ENCODE measurements at places on chromosomes 3 and 15.

DNA sequence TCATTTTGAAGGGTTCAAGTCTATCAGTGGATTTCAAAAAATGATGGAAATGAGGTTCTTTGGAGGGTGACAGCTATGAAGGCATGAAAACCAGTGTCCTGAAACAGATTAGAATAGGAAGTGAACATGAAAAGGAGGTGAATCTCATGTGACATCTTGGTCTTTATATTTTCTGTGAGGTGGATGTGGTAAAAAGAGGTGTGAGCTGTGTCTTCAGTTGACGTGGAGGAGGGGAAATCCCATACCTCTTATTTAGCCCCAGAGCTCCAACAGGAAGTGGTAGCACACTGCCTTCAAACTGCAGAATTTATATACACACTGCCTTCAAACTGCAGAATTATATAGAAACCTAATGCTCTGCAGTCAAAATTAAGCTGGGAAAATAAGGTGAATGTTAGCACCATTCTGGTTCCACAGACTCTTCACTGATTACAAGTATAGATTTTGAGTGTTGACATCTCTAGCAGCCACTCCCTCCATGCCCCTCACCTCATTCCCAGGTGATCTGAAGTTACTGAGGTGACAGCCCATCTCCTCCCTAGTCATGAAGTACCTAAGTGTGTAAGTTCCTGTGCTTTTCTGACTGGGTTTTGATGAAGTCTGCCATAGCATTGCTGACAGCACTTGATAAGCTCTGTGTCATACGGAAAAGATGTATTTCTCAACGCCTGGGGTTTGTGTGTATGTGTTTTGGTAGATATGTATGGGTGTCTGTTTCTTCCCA is 2.7 kb downstream of the RAB8B start:
- DNase-seq: no peak

DNA sequence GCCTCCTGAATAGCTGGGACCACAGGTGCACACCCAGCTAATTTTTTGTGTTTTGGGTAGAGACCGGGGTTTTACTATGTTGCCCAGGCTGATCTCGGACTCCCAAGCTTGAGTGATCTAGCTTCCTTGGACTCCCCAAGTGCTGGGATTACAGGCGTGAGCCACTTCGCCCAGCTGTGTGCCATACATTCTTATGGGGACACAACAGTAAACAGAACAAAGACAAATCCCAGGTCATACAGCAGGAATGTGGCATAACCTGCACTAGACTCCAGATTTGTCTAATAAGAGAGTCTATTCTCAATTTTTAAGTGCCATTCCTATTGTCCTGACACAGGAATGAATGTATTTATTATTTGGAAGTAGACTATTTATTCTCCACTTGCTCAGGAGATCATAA is 17.6 kb downstream of the ARL6IP5 start:
- DNase-seq: no peak

DNA sequence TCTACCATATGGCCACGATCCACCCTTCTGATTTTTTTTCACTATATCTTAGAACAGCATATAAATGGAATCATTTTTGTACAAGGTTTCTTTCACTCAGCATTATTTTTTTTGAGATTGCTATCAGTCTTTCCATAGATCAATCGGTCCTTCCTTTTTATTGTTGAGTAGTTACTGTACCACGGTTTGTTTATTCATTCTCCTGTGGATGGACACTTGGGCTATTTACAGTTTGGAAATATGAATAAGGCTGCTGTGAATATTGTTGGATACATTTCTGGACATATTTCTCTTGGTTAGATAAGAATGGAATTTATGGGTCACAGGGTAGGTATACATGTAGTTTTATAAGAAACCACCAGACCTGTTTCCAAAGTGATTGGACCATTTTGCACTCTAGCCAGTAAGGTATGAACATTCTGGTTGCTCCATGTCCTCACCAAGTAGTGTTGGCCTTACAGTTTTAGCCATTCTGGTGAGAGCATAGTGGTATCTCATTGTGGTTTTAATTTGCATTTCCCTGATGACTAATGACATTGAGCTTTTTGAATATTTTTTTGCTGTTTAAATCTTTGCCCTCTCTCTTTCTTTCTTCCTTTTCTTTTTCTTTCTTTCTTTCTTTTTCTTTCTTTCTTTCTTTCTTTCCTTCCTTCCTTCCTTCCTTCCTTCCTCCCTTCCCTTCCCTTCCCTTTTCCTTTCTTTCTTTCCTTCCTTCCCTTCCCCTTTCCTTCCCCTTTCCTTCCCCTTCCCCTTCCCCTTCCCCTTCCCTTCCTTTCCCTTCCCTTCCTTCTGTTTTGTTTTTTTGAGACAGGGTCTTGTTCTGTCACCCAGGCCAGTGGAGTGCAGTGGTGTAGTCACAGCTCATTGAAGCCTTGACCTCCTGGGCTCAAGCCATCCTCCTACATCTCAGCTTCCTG is 49.2 kb downstream of the LRRK1 start:
- peak; percentile 8 for DNase-seq

DNA sequence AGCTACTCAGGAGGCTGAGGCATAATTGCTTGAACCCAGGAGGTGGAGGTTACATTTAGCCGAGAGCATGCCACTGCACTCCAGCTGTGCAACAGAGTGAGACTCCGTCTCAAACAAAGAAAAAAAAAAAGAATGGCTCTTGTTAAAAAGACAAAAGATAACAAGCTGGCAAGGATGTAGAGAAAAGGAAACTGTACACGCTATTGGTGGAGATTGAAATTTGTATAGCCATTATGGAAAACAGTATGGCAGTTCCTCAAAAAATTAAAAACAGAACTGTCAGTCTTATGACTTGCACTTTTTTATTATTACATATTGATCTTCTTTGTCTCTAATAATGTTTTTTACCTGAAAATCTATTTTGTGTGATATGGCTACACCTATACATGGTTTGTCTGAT is 41.9 kb downstream of the MEX3B start:
- DNase-seq: no peak

GRCh38 chr15:78149068-78149804 is at the start of gene IDH3A:
IDH3A (plus strand) TSS chr15:78149362; CDS start chr15:78149404, 42 bp downstream.
- peak; percentile 74 for DNase-seq

- DNase-seq: no peak
These were observed 22.9 kb downstream of the PDIA5 start for GRCh38 chr3:123089611-123090331.

GRCh38 chr3:20173844-20174410 is 12.1 kb downstream of the SGO1 start:
- no peak for DNase-seq

- peak; percentile 12 for DNase-seq
These were observed 59.9 kb downstream of the LRRFIP2 start for GRCh38 chr3:37114251-37115145.

GRCh38 chr3:82353306-82354171 is 592.1 kb upstream of the GBE1 start:
- no peak for DNase-seq

DNA sequence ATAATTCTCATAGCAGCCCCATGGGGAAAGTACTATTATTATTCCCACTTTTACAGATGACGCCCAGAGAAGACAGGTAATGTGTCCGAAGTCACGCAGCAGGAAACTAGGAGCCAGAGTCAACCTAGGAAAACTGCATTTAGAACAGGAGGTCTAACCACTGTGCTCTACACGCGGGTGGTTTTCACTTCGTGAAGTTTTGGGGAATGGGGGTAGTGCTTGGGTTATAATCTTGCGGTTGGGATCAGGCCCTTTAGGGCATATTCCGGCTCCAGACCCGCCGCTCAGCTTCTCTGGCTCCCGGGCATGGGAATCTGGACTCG is 5.2 kb downstream of the TPM1 start:
- no peak for DNase-seq

DNA sequence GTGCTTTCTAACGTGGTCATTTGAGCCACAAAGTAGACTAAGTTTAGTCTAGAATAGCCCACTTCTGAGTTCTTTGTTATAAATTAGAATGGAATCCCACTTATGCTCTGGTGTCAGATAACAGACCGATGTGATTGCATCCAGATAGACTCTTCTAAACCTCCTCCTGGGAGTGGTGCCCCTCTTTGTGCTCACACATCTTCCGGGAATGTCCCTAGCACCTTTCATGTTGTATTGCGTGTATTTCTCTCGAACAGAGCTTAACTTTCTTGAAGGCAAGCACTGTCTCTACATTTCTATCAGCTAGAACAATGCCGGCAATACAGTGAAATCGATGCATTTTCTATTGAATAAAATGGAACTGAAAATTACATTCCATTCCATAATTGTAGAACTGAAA is 23.0 kb downstream of the CP start:
- no peak for DNase-seq

- no peak for DNase-seq
These were observed 42.8 kb upstream of the RAF1 start for GRCh38 chr3:12706504-12707253.

- no peak for DNase-seq
These were observed 58.3 kb upstream of the TRAK1 start for GRCh38 chr3:42032693-42033349.

- DNase-seq: no peak
These were observed 1191.2 kb downstream of the NSUN3 start for GRCh38 chr3:95254061-95254460.

- DNase-seq: no peak
These were observed 3.7 kb downstream of the MEIS2 start for GRCh38 chr15:37096558-37097143.

- DNase-seq: no peak
These were observed 70.4 kb downstream of the KLF13 start for GRCh38 chr15:31396881-31397560.

DNA sequence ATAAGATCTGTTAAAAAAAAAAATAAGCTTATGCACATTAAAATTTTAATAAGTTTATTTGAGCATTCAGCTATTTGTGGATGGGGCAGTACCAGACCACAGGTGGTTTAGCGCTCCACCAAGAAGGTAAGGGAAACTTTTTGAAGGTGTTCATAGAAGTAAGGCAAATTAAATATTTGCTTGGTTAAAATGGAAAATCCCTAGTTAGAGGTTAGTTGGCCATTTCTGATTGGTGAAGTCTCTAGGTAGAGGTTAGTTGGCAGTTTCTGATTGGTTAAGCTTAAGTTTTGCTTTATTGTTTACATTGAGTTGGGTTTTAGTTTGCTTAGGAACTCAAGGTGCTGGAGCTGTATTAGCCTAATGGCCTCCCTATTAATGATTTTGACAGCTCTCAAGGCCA is 30.7 kb downstream of the SCN11A start:
- no peak for DNase-seq

DNA sequence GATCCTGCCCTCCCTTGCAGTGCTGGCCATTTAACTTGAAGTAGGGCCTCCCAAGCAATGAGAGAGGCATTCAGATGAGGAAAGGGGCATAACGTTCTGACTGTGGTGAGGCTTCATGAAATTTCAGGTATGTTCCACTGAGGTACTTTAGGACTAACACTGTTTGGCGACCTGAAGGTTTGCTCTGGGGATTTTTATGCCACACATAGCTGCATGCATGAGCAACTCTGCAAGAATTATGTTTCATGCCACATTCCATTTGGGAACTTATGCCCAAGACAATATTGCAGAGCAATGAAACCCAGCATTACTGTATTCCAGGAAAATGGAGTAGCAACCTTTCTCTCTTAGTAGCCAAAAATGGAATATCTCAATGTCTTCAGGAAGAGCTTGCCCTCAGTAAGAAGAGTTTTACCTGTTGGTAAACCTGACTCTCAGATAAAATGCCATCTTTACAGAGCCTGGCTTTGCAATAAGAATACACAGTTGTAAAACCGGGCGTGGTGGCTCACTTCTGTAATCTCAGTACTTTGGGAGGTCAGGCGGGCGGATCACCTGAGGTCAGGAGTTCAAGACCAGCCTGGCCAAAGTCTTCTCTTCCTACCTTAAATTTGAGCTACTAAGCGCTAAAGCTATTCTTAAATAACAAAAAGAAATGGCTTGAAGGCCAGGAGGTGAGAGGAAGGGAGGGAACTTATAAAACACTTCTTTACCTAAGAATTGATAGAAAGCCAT is 16.7 kb upstream of the TBL1XR1 start:
- DNase-seq: no peak

DNA sequence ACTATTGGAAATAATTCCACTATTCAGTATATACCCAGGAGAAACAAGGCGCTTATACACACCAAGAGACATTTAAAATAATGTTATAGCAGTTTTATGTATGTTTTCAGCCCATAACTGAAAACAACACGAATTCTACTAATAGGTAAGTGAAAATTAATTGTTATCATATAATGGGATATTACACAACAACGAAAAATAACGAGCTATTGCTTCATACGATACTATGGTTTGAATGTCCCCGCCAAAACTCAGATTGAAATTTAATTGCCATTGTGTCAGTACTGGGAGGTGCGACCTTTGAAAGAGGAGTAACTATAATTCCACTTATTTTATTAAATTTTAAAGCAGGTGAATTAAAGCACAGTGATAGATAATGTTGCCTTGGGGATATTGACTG is 4.0 kb upstream of the CSRNP1 start:
- no peak for DNase-seq

GRCh38 chr15:88139936-88140335 is 116.6 kb downstream of the NTRK3 start:
- DNase-seq: no peak

GRCh38 chr3:124257336-124257864 is 265.5 kb upstream of the ROPN1 start:
- DNase-seq: no peak

DNA sequence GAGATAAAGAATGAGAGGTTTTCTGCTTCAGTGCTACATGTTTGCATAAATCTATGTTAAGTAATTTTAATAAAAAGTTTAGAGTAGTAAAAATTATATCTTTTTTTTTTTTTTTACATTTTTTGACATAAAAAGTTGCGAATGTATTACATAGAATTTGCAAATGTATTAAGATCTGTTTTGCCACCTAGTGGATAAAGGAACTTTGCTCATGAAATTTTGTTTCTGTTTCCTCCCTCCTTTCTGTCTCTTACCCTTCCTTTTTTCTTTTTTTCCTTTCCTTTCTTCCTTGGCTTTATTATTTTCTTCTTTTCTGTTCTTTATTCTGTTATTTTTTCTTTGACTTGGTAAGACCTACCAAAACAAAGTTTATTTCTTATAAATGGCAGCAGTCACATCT is 58.5 kb upstream of the UTS2B start:
- no peak for DNase-seq

- peak; percentile 90 for DNase-seq
These were observed 428.3 kb upstream of the ATP11B start for GRCh38 chr3:182364723-182365650.

DNA sequence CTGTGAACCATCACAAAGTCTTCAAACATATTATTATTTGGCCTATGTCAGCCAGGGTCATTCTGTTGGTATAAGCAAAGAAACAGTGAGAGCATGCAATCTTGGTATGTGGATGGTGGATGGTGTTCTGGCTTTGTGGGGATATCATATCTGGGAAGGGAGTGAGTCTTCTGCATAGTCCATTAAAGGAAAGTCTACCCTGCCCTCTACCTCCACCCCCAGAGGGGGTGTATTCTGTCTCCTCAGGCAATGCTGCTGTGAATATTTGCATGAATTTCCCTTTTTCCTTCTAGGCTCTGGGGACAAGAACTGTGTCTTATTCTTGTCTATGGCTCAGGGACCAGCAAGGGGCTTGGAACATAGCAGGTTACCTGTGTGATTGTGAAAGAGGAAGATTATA is 495.8 kb downstream of the PDCD6IP start:
- DNase-seq: no peak

GRCh38 chr3:141083836-141084649 is 32.9 kb downstream of the SPSB4 start:
- no peak for DNase-seq

Data from epithelial cell of prostate (primary cell).